ENCODE measurements at places on chromosomes 3 and 15. TPM values are rescaled to one million over a fixed set of nuclear protein-coding genes. Genes with fewer than 3 reads are reported as not detected.

DNA sequence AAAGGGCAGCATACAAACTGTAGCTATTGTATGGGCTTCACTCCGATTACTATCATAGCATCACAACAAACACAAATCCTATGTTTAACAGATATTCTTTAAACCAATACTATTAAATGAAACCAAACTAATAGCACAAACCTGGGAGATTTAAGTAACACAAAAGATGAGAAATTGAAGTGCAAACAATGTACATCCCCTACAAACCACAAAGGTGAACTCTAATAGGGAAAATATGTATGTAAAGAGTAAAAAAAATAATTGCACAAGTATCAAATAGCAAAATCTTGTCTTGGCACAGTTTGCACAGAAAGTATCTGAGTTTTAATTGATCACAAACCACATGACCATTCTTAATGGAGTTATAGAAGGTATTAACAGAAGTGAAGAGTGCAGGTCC is 138.5 kb downstream of the CPNE4 start:
- no peak for DNase-seq

EFCAB12 gene
- 0.20 TPM for polyA plus RNA-seq

PPP1R14D gene
- polyA plus RNA-seq, result not detected

DNA sequence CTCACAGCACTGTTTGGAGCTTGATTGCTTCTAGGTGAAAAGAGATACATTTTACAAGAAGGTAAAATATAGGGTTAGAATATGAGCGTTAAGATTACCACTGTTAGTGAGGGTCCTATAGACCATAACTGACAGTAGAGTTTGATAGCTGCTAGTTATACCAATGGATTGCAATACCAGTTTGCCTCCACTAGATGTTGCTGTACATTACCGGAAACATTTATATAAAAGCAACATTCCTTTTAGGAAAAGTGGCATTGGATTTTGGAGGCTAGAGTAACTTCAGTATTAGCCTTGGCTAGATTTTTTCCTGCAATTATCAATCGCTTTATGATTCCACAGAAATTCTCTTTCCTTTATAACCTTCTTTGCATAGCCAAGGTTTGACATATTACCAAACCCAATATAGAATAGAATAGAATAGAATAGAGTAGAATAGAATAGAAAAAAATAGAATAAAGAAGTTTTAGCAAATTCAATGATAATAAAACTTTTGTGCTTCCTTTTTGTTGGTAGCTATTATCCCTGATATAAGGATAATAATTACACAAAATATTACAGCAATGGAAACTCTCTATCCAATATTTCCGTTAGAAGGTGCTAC is 1093.6 kb upstream of the ALCAM start:
- DNase-seq, result no peak

FOXB1 gene
- polyA plus RNA-seq, result 0.03 TPM

KNG1 gene
- not detected for polyA plus RNA-seq

All from spleen (tissue), 13 donors.